ENCODE measurements at places on chromosomes 4 and X. TPM values are rescaled to one million over a fixed set of nuclear protein-coding genes. Genes with fewer than 3 reads are reported as not detected.

SASH3 gene
- polyA plus RNA-seq = 2.3 TPM

ARHGEF6 gene
- 45.3 TPM for polyA plus RNA-seq

DGAT2L6 gene
- not detected for polyA plus RNA-seq

LRIT3 gene
- polyA plus RNA-seq = 0.20 TPM

NCAPG gene
- 11.8 TPM for polyA plus RNA-seq

GNRHR gene
- polyA plus RNA-seq = 0.52 TPM

BMP3 gene
- polyA plus RNA-seq = 0.48 TPM

AFM gene
- not detected for polyA plus RNA-seq

RS1 gene
- not detected for polyA plus RNA-seq

NPNT gene
- polyA plus RNA-seq = 151 TPM
